ENCODE measurements at places on chromosomes 2 and 18. TPM values are rescaled to one million over a fixed set of nuclear protein-coding genes. Genes with fewer than 3 reads are reported as not detected.

- DNase-seq: no peak
Observed at GRCh38 chr2:224449212-224450147, 47.6 kb upstream of the FAM124B start.

DNA sequence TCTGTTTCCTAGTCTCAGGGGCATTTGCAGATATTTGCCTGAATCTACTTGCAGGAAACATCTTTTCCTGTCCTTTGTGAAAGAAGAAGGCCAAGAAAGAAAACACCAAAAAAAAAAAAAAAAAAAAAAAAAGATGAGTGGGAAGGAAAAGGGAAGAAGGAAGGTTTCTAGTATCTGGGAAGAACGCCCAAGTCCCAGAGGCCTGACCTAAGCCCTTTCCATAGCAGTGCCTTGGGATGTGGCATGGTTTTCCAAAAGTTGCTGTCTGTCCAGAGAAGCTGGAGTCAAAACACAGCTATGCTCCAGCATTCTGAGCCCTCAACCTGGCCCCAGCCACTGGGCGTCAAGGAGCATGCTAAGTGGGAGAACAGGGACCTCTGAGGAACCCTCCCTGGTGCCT, 123.5 kb downstream of the INHBB start:
- no peak for DNase-seq

- DNase-seq: no peak
Observed at GRCh38 chr2:89851583-89851905, 1160.1 kb downstream of the RPIA start.

Gene DSEL
- 2.3 TPM for total RNA-seq

Gene CYBRD1
- total RNA-seq: 25.0 TPM

- DNase-seq: no peak
Observed at GRCh38 chr2:29059624-29060023, 14.7 kb downstream of the PCARE start.

Gene MYO7B
- 0.70 TPM for total RNA-seq

Data from heart left ventricle (tissue), 16 donors.